CD4-positive, alpha-beta T cell treated with Interferon alpha-2 for 1 hour (primary cell): ENCODE measurements at places on chromosomes 5 and 9.

- peak; percentile 31 for DNase-seq
Observed at GRCh38 chr9:37992924-37993349, 76.1 kb downstream of the SHB start.

GRCh38 chr5:37812365-37812764, 27.5 kb downstream of the GDNF start:
- DNase-seq: no peak

- no peak for DNase-seq
Observed at GRCh38 chr9:15278091-15278687, 28.8 kb downstream of the TTC39B start.

- DNase-seq: no peak
Observed at GRCh38 chr5:38780316-38780715, 65.5 kb upstream of the OSMR start.

GRCh38 chr9:95188459-95188858, 129.1 kb downstream of the FANCC start:
- no peak for DNase-seq

GRCh38 chr5:139422307-139422893, 16.9 kb downstream of the DNAJC18 start:
- peak; percentile 73 for DNase-seq

DNA sequence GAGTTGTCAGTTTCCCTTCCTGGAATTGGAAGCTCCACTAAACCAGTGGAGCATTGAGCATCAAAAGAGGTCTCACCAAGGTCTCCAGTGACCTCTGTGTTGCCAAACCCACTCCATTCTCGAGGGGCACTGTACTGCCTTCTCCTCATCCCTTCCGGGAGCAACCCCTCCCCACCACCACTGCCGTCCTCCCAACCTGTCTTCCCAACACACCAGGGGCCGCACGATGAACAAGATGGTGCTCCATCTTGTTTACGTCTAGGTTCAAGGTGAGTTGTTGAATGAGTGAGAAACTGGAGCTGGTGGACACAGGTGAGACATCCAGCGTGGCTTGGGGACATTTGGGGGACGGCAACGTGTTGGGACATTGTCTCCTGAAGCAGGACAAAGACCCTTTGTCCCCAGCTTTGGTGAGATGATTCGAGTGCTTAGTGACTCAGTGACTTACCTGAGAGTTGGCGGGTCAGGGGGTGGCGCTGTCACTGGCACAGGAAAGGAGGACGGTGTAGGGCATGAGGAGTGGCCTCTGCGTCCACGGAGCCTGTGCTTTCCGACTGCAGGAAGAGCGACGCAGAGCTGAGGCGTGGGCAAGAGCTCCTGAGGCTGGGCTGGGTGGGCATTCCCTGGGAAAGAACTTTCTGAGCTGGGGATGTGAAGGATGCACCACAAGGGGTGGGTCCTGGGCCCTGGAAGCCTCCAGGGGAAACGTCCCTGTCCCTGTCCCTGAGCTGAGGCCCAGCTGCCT, 44.8 kb upstream of the RNU6ATAC start:
- no peak for DNase-seq

GRCh38 chr5:180718810-180719453, 20.9 kb downstream of the OR2Y1 start:
- peak; percentile 10 for DNase-seq

- DNase-seq: no peak
Observed at GRCh38 chr9:107188376-107188775, 94.7 kb upstream of the RAD23B start.

- no peak for DNase-seq
Observed at GRCh38 chr5:50595199-50595598, 71.2 kb upstream of the PARP8 start.

DNA sequence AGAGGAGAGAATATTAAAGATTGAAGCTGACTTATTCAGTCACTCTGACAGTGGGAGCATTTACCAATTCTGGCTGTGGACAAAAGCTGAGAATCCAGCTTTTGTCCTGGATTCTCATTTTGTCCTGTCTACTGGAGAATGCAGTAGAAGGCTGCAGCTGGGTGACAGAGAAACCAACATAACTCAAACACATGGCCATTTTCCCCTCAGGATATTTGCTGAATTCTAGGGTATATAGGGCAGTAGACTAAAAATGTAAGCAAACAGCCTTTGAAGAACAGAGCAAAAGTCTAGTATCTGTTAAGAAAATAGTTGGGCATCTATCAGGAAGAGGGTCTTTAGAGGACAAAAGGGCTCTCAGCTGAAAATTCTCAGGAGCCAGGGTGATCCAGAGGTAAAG, 20.6 kb downstream of the ZNF484 start:
- no peak for DNase-seq

DNA sequence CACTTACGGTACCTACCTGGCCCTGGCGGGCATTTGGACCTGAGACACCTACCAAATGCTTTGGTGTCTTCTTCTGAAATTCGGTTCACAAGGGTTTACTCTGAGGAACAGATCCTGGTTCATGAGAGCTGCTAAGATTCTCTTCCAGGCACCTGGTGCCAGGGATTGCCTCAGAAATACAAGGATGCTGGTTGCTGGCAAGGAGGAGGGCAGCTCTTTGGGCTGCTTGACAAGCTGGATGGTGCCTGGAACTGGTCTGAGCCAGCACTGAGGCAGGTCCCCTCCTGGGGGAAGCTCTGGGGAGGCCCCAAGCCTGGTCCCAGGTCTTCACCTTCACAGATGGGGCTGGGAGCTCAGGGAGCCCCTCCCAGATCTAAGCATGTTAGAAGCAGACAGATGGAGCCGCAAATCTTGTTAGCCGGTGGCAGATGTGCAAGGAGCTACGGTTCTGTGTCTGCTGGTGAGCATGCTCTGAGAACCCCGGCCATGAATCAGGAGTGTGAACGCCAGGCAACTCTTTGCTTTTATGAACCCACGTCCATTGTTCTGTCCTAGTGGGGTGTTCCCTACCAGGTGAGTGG, 16.3 kb downstream of the FABP6 start:
- DNase-seq: no peak

DNA sequence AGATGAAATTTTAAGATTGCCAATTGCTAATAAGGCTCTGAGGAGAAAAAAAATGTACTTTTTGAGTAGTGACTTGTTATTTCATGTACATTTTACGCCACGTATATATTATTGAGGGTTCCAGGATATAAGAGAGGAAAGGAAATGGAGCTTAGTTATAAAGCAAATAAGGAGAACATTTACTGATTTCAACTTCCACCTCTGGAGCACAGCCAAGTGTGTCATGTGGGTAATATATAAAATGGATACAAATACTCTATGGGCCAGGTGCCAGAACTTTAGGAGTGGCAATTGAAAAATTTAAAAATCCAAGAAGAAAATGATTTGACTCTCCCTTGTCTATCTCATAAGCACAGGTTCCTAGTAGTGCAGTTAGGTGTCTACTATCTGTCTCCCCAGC, 45.0 kb upstream of the VLDLR start:
- DNase-seq: no peak

DNA sequence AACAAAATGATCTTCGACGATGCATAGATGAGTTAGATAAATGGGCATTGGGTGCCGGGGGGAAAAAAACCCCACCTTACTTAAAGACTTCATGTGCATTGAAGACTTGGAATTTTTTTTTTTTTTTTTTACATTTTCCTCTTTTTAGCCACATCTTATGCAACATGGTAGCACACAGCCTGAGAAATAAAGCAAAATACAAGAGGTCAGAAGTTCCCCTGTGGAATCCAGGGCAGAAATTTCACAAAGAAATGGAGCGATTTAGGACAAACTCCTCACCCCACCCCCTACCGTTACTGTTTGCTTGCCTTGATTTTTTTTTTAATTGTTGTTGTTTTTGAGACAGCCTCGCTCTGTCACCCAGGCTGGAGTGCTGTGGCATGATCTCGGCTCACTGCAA, 153.2 kb downstream of the GOLPH3 start:
- no peak for DNase-seq

- DNase-seq: no peak
Observed at GRCh38 chr9:136838314-136839228, 3.7 kb upstream of the AJM1 start.

DNA sequence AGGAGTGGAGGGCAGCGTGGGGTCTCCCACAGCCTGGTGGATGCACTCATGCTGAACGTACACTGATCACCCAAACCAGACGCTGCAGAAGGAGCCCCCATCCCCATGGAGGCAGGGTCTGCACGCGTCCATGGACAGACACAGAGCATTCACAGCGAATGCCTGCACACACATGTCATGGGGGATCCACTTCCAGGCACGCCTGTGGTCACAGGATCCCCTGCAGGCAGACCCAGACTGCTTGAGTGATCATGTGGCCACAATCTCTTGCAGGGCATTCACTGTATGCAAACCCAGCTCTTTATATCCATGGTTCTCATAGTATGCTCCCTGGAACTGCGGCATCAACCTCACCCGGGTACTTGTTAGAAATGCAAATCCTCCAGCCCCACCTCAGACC, 5.4 kb downstream of the SNCB start:
- no peak for DNase-seq

- DNase-seq: no peak
Observed at GRCh38 chr5:126014676-126015075, 408.5 kb upstream of the GRAMD2B start.

GRCh38 chr5:82719368-82719767, 357.8 kb downstream of the TMEM167A start:
- DNase-seq: no peak

DNA sequence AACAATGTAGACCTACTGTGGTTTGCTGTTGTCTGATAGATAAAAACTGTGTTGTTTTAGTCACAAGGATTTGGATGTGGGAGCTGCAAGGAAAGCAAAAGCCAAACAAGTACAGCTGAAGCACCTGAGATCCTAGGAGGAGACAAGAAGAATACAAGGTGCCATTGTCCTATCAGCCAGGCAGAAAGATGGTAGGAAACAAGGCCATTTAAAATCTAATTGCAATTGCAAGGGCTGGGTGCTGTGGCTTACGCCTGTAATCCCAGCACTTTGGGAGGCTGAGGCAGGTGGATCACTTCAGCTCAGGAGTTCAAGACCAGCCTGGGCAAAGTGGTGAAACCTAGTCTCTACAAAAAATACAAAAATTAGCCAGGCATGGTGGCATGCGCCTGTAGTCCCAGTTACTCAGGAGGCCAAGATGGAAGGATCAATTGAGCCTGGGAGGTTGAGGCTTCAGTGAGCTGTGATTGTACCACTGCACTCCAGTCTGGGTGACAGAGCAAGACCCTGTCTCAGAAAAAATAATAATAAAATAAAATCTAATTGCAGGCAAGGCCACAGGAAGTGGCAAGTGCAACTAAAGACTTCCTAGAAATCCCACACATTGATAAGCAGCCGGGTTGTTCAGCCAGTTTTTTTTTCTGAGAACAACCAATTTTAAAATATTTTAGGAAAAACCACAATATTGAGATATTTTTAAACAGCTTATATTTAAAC, 22.6 kb downstream of the DOCK8 start:
- DNase-seq: peak; percentile 31

GRCh38 chr5:33494466-33494865, 53.7 kb downstream of the TARS1 start:
- no peak for DNase-seq

GRCh38 chr5:79495311-79495710, 18.6 kb downstream of the HOMER1 start:
- no peak for DNase-seq

- DNase-seq: no peak
Observed at GRCh38 chr5:11557063-11557462, 347.2 kb downstream of the CTNND2 start.

DNA sequence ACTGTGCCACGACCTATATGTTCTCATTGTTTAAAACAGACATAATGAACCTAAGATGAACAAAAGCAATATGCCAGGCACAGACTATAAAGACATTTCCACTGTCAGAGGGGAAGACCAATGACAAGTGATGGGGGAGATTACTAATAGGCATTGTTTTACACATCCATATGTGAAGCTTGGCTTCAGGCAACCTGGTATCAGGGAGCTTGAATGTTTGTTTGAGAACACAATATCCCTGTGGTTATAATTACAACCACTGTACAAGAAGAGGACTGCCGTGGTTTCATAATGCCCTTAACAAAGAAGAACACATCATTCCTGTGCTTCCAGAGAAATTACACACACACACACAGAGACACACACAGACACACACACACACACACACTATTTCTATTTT, 385.7 kb downstream of the BNC2 start:
- DNase-seq: no peak

- DNase-seq: no peak
Observed at GRCh38 chr5:45262061-45262590, 434.1 kb downstream of the HCN1 start.

DNA sequence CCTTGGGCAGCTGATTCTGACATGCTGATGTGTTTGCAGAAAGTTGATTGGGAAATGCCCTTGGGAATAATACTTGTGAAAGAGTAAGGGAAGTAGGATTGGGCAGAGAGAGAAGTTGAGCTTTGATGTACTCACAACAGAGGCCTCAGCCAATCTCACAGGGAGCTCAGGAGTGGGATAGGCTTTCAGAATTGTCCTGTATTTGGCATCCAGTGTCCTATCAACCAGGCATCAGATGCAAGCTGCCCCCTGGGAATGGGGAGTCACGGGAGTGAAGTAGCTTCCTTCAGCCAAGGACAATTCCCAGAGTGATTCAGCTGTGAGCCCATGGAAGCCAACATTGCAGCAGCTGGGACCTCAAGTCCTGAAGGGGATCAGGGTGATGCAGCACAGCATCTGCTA, 39.6 kb downstream of the DMAC1 start:
- DNase-seq: no peak

GRCh38 chr9:128062846-128063831, 4.0 kb downstream of the NAIF1 start:
- no peak for DNase-seq

GRCh38 chr5:170284231-170284630, 13.3 kb downstream of the LCP2 start:
- DNase-seq: no peak

- no peak for DNase-seq
Observed at GRCh38 chr9:93974151-93974550, 19.0 kb upstream of the BARX1 start.

DNA sequence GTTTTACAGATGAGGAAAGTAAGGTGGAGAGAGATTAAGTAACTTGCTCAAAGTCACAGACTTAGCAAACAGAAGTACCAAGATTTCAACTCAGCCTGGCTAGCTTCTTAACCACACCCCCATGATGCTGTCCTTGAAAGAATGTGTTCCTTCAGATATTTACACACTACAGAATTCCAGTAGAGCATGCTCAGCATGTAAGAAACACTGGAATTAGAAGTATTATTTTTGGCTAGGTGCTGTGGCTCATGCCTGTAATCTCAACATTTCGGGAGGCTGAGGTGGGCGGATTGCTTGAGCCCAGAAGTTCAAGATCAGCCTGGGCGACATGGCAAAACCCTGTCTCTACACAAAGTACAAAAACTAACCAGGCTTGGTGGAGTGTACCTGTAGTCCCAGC, 142.4 kb downstream of the EDIL3 start:
- DNase-seq: no peak

- DNase-seq: no peak
Observed at GRCh38 chr5:115985802-115986757, 23.8 kb downstream of the LVRN start.
